Activated CD4-positive, alpha-beta T cell treated with anti-CD3 and anti-CD28 coated beads for 4 hours (primary cell): ENCODE measurements at places on chromosomes 3 and 15.

- DNase-seq: no peak
Observed at GRCh38 chr3:17810759-17811158, 68.3 kb upstream of the TBC1D5 start.

GRCh38 chr3:180548050-180548449 is 53.9 kb upstream of the TTC14 start:
- no peak for DNase-seq

GRCh38 chr3:38137615-38138348 is 679 bp upstream of the MYD88 start:
- no peak for DNase-seq

DNA sequence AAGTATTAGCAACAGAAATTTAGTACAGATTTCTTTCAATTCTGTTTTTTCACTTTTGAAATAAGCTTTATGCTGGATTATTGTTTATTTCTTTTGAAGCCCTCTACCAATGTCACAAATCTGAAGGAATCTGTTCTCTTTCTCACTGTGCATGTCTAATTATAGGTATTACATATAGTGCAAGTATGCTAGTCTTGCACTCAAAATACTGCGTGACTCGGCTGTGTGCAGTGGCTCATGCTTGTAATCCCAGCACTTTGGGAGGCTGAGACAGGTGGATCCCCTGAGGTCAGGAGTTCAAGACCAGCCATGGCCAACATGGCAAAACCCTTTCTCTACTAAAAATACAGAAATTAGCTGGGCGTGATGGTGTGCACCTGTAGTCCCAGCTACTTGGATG is 95.8 kb upstream of the PLAAT1 start:
- no peak for DNase-seq

- no peak for DNase-seq
Observed at GRCh38 chr3:86794361-86795065, 196.4 kb downstream of the VGLL3 start.

- no peak for DNase-seq
Observed at GRCh38 chr15:48507416-48508065, 138.0 kb downstream of the FBN1 start.

DNA sequence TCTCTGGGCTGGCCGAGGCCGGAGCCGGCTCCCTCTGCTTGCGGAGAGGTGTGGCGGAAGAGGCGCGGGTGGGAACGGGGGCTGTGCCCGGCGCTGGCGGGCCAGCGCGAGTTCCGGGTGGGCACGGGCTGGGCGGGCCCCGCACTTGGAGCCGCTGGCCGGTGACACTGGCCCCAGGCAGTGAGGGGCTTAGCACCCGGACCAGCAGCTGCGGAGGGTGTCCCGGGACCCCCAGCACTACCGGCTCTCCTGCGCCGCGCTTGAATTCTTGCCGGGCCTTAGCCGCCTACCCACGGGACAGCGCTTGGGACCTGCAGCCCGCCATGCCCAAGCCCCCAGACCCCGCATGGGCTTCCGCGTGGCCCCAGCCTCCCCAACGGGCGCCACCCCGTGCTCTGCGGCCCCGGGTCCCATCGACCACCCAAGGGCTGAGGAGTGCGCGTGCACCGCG is 736.3 kb upstream of the ARRDC4 start:
- no peak for DNase-seq

GRCh38 chr15:88568589-88568988 is 22.1 kb upstream of the DET1 start:
- no peak for DNase-seq

DNA sequence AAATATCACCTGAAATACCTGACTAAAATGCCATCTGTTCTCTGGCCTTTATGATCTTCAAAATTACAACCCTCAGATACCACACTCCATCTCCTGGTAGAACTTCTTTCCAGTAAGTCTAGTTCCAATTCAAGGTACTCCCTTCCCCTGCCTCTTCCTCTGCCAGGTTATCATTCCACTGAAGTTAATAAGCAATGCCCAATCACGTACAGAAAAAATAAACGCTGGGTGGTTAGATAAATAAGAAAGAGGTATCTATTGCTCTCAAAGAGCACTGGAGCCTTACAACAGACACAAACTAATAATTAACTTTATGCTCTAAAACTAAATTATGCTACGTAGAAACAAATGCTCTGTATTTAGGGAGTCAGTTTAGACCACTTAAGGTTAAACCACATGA is 112.5 kb downstream of the MYO9A start:
- no peak for DNase-seq

DNA sequence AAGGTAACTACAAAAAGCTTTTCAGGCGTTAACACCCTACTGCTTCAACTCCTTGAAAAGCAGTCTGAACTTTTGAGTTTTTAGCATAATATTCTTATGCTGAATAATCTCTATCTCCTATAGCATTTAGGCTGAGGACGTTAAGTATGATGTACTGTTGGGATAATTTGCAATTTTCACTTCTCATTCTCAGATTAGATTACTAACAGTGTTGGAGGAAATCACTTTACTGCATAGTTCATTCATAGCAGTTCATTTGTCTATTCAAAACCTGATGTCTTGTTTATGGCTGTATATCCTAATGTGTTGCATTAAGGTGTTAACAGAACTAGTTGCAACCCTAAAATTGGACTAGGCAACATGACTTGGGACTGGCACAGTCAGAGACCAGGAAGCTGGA is 983.1 kb downstream of the FHIT start:
- DNase-seq: no peak

DNA sequence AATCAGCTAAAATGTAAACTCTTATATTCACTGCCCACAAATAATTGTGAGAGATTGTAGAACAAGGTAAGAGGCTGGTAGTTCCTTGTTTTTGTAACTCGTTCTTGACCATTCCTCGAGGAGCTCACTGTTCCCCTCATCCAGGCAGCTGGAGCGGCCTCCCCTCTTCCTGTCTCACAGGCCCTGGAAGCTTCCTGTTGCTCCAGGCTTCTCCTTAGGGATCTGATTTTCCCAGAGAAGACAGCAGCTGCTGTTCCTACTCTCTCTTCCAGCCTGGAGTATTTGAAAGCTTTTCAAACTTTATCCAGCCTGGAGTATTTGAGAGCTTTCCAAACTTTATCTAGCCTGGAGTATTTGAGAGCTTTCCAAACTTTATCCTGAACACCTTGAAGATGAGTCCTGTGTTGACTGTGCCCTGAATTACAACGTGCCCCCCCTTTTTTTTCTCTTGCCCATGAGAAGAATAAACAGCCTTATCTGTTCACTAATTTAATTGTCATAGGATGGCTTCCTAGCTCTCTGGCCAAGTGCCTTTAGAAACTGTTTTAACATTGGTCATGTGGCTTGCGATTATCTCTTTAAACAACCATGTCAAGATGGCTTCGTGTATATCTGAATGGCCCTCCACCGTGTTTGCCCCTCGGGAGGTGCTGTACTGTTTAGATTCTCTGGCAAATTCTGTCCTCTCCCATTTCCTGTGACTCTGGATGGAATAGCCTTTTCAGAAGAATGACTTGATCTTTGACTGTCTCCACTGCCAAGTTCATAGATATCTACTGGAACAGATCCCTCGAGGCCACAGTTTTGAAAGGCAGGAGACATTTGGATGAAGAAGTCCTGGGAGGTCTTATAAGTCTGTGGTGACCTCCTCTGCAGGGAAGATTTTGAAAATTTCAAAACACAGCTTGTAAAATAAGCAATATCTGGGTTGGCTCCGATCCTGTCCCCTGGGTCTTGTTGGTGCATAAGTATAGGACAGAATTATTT is 4.8 kb downstream of the ADAMTSL3 start:
- DNase-seq: no peak

DNA sequence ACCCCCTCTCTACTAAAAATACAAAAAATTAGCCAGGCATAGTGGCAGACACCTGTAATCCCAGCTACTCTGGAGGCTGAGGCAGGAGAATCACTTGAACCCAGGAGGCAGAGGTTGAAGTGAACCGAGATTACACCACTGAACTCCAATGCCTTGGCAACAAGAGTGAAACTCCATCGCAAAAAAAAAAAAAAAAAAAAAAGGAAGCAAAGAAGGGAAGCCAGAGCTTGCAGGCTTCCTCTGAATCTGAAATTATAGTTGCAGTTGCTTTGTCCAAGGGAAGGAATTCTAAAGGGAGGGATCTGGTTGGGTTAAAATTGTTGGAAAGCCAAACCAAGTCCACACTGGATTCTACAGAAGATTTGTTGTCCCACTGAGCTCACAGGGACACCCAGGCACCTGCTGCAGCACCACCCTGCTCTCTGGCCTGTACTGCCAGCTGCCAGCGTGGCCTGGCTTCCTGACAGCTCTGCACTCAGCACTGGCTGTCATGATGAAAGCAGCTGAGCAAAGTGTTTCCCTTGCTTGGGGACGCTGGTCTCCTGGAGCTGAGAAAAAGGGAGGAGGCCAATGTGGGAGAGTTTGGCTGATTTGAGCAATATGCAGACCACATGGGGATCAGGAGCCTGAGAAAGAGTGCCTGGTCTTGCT is 88.8 kb upstream of the HES1 start:
- DNase-seq: no peak

DNA sequence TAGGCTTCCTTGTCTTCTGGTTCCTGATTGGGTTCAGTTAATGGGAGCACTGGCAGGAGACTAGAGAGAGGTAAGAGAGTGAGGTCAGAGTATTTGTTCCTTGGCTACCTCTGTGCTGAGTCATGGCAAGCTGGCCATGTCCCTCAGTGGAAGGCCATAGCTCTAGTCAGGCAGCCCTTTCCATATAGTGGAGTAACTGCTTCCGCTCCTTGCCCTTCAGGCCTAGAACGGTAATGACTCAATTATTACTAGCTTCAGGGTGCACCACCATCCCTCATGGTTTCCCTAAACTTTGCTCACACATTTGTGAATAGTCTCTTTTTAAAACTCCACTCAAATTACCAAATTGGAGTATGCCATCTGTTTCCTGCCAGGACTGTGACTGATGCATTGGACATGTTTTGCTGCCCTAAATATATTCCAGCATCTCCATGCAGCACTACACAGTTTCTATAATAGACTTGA is 10.5 kb upstream of the ANO10 start:
- DNase-seq: no peak
